ENCODE measurements at places on chromosomes 5 and 9. TPM values are rescaled to one million over a fixed set of nuclear protein-coding genes. Genes with fewer than 3 reads are reported as not detected.

The THBS4 gene
- total RNA-seq = 0.14 TPM

The VCP gene
- 272 TPM for total RNA-seq

The IL4 gene
- not detected for total RNA-seq

The MRPL41 gene
- 97.5 TPM for total RNA-seq

The GABRA1 gene
- not detected for total RNA-seq

The MLANA gene
- total RNA-seq = not detected

The BARHL1 gene
- total RNA-seq = not detected

The SNX2 gene
- 40.6 TPM for total RNA-seq

The PCDH12 gene
- total RNA-seq = not detected

The PLAC8L1 gene
- not detected for total RNA-seq

The ZNF462 gene
- total RNA-seq = 3.8 TPM

The POU5F2 gene
- not detected for total RNA-seq

The LIX1 gene
- not detected for total RNA-seq

The ADAMTS6 gene
- total RNA-seq = 0.01 TPM

The IL9 gene
- not detected for total RNA-seq

The LECT2 gene
- total RNA-seq = not detected

The MYO10 gene
- total RNA-seq = 36.8 TPM
